ENCODE measurements at places on chromosomes 4 and X.

GRCh38 chr4:54276641-54277430, 47.7 kb downstream of the PDGFRA start:
- no peak for DNase-seq

GRCh38 chr4:180560896-180561295, 1682.3 kb upstream of the TENM3 start:
- DNase-seq: peak; percentile 11

DNA sequence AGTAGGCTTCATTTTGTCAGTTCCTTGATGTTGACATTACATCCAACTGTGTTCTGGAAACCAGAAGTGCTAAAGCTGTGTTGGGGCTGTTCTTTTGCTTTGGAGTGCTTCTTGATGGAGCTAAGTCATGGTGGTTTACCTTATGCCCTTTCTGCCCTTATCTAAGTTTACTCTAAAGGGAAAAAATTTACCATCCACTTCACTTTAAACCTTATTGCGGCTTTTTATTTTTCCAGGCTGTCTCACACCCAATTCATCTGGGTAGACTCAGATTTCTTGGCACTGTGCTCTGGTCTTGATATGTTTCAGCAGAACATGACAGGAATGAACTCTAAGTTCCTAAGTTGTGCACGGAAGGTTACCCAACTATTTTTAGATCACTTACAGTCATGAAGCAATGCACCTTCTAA, 104.7 kb upstream of the TTC29 start:
- DNase-seq: peak; percentile 31

- no peak for DNase-seq
Measured at GRCh38 chrX:48466696-48467095, 3.4 kb downstream of the SLC38A5 start.

GRCh38 chrX:25536307-25536970, 520.7 kb upstream of the ARX start:
- no peak for DNase-seq

- peak; percentile 84 for DNase-seq
Measured at GRCh38 chr4:184343502-184344177, 126.0 kb upstream of the ENPP6 start.

Data from hepatocyte (in vitro differentiated cells).